ENCODE measurements at places on chromosomes 5 and 9.

- peak; percentile 80 for DNase-seq
These were observed 845 bp upstream of the NR4A3 start for GRCh38 chr9:99820685-99821395.

- peak; percentile 64 for DNase-seq
These were observed 663 bp upstream of the ZNF366 start for GRCh38 chr5:72507907-72508238.

DNA sequence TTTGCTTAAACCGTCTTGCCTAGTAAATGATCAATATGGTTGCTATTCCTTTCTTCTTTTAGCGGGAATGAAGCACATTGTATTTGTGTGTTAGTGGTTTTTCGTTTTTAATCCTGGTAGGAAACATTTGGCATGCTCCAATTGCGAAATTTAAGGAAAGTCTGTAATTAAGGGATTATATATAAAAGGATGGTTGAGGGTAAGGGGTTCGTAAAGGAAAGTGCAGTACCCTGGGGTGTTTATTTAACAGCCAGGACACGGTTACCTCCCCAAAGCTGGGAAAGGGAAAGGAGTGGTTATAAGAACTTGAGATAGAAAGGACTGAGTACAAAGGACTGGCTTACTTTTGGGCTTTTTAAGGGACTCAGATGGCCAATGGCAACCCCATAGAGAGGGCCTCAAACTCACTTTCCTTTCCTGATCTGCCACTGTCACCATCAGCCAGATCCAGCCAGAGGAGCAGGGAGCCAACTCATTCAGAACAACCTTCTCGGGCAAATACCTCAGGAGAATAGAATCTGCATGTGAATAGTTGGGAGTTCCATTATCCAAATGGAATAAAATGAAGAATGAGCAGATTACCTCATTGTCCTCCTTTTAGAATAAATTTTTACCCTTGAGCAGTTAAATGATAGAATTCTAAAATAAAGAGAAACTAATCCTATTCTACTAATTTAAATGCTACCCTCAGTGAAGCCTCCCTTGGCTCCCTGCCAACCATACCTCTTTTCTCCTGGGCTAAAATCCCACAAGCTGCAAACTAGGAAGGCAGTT lies 117.7 kb downstream of the SNCAIP start:
- no peak for DNase-seq

DNA sequence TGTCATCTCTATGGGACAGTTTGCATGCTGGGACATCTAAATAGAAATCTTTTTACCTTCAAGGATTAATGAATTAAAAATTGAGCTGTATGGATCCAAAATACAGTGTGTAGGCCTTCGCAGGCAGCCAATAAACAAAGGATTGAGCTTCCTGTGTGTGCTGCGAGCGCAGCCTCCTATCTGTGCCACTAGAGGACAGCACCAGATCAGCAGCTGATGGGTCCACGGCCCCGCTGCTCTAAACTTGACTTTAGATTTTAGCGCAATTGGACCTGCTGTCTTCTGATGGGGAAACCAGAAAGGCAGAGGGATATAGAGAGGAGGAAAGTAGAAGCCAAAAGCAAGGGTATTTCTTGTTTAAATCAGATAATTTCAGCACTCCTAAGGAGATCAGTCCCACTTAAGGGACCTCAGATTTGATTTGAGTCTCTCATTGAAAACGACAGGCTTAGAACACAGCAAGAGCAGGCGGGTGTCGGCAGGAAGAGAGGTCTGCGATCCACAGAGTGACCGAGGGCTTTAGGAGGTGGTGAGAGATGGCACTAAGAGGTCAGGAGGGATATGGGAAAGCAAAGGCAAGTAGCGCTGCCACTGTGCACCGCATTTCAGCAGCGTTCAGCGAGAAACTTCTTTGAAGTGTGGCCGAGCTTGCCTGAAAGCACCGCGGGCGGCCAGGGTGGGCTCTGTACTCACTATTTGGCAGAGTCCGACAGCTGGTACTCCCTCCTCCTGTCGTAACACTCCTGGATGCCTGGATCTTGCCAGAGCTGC lies 214.3 kb downstream of the GNA14 start:
- DNase-seq: peak; percentile 47

- DNase-seq: peak; percentile 58
These were observed 1.7 kb upstream of the POMT1 start for GRCh38 chr9:131500939-131501541.
